ENCODE measurements at places on chromosomes 16 and 17.

- DNase-seq = no peak
These were observed 4.2 kb downstream of the MVD start for GRCh38 chr16:88658714-88659113.

GRCh38 chr16:74723256-74723655 lies 22.6 kb upstream of the MLKL start:
- no peak for DNase-seq

GRCh38 chr17:78555746-78556401 lies 21.3 kb downstream of the DNAH17 start:
- no peak for DNase-seq

DNA sequence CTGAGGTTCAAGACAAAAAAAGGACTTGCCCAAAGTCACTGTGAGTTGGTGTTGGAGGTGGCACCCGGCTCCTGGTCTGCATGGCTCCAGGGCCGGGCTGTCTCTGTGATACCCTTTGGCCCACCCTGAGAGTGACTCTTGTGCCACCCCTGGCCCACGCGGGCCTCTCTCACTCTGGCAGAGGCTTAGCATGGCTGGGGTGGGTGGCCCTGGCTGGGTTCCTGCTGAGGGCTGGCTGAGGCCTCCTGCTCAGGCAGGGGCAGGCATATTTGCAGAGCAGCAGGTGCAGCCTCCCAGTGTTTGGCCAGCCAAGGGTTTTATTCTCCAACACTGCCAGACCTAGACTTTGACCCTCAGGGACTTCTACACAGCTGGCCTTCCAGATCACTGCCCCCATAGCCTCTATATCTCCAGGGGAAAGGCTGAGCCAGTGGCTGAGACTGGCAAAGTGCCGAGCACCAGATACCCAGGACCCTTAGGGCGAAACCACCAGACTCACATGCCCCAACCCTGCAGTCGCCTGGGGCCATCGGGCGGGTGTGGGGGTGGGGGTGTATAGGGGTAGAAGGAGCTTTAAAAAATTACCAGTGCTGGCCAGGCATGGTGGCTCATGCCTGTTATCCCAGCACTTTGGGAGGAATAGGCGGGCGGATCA lies 21.5 kb upstream of the ADGRG1 start:
- DNase-seq = no peak

DNA sequence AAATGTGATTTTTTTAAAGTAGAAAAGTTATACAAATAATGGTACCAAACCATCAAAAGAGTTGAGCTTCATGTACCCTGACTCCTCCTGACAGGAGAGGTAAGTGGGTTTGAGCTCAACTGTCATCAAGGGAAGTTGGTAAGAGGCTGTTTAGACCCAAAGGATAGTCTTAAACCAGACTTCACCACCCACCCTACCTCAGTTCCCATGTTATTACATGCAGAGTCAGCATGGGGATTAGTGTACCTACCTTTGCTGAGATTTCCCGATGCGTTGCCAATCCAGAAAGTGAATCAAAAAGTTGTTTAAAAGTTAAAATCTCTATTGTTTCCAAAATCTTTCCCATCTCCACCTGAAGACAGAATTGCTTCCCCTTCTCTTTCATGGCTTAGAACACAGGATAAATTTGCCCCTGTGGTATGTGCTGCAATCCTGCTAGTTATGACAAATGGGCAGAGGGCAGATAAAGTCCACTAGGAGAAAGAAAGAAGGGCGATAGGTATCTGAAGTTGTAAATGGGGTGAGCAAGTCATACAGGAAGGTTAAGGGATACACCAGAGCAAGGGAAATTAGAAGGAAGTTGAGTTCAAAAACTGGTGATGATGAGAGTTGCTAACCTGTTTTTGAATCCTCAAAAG lies 72.8 kb downstream of the NEUROD2 start:
- DNase-seq = no peak

GRCh38 chr16:3609895-3610697 lies 1.3 kb downstream of the SLX4 start:
- no peak for DNase-seq

GRCh38 chr17:77116371-77116860 lies 24.4 kb upstream of the SEC14L1 start:
- no peak for DNase-seq

DNA sequence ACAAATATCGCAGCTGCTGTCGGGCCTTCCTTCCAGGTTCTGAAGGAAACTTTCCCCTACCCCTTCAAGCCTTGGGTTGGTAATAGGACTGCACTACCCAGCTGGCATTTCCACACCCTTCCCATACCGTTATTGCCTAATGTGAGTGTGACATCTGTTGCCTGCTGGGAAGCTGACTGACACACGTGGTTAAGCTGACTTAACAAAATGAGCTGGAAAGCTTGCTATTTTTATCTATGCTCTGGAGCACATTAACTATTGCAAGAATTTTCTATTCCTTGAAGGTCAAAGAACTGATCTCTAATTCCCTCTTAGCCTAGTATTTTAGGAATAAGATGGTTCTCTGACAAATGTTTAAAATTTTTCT lies 79.5 kb downstream of the PMP22 start:
- no peak for DNase-seq

DNA sequence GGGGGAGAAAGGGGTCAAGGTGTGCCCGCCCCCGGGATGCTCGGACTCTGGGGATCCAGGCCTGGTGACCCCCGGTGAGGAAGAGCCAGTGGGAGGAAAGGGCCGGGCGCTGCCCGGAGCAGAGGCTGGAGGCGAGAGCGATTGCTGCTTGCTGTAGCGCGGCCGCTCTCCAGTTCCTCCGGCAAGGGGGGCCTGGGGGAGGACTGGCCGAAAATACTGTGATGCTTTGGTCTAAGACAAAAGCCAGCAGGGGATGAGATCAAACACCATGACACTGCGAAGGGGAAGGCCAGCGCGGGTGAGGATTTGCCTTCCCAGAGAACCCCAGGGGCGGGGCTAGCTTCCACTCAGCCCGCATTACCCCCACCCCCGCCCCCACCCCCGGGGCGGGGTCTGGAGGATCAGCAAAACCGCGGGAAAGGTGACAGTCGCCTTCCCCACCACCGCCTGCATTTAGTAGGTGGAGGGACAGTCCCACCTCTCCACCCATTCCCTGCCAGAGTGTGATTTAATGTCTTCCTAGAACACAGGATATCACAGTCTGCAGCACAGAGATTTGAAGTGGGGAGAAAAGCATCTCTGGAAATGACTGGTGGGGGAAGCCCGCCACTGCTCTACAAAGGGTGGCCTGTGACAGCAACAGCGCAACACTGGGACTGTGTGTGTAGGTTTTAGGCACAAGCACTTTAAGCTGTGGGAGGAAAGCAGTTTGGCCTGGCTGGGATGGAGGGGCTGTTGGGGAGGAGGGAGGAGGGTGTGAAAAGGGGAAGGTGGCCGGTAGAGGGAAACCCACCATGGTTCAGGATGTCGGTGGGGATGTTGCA lies 25.7 kb downstream of the MRC2 start:
- no peak for DNase-seq

DNA sequence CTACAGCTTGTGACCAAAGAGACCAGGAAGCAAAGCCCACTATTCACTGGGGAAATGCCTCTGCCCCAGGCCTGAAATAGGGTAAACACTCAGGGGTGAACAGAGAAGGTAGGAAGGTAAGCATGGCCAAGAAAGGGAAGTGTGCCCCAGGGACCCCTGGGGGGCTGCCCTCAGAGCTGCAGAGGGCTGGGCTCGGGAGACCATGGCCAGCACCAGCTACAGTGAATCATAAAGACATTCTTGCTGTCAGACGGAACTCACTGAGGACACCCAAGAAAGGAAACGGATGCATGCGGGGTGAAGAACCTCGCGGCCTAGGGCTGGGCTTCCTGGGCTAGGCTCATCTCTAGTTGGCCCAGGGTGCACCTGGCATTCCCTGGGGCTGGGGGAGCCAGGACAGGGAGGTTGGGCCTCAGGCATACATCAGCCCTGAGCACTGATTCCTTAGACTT lies 9.6 kb downstream of the HIC1 start:
- DNase-seq = no peak

DNA sequence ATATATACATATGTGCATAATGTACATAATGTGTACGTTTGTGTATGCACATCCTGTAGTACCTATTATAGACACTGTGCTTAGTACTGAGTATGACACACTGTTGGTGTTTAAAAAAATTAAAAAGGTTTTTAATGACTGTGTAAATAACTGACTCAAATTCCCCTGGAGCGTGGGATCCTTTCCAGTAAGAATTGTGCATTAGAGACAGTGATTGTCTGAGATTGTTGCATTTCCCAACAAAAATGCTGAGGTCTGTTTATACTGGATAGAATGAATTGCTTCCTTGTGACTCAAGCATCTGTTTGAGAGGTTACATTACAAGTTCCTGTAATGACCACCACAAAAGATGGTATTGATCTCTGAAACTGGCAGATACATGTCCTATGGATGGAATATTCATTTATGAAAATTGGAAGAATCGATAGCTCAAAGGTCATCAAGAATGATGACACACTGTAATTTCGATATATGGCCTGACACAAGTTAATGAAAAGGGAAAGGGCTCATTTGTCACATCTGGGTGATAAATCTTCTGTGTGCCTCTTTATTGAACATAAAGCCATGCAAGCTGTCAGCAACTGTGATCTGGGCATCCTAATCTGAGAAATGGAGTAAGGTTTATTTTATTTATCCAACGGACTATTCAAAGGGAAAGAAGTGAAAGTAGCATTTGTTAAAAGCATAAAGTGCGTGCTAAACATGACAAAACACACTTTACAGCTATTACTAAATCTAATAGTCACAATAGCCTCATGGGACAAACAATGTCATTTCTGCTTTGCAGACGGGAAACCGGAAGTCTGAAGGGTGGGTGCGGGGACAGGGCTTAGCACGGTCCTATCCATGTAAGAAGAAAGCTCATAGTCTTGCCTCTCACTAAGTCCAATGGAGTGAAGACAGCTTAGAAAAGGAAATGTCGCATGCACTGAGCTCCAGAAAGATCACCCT lies 228.8 kb downstream of the CDH11 start:
- DNase-seq = no peak

DNA sequence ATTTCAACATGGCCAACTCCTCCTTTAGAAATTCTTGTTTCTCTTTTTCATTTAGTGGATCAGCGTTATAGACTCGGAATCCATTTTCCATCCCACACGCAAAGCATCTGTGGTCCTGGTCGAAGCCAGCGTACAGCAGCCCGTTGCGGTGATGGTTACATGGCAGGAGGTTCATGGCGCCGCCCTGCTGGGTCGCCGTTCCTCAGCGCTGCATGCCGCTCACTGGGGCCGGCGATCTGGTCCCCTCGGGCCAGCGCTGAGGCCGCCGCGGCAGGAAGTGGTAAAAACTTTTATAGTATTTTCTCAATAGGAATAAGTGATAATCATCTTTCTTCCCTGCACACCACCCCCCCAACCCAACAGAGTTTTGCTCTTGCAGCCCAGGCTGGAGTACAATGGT lies 29.9 kb upstream of the RHOT1 start:
- no peak for DNase-seq

DNA sequence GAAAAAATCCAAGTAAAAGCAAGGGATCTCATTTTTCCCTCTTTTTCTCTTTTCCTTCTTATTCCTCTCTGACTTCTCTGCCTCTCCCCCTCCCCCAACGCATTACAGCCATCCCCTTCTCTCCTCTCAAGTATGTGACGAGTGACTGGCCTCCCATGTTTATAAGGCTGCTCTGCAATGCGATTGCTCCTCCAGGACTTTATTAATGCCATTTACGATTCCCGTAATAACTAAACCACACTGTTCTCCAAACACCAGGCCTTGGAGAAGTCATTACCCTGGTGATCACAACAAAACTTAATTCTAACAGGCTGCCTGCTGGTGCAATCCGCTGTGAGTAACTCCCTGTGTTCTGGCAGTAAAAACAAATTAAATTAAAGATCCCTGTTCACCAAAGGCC lies 88.8 kb downstream of the HS3ST3B1 start:
- no peak for DNase-seq

DNA sequence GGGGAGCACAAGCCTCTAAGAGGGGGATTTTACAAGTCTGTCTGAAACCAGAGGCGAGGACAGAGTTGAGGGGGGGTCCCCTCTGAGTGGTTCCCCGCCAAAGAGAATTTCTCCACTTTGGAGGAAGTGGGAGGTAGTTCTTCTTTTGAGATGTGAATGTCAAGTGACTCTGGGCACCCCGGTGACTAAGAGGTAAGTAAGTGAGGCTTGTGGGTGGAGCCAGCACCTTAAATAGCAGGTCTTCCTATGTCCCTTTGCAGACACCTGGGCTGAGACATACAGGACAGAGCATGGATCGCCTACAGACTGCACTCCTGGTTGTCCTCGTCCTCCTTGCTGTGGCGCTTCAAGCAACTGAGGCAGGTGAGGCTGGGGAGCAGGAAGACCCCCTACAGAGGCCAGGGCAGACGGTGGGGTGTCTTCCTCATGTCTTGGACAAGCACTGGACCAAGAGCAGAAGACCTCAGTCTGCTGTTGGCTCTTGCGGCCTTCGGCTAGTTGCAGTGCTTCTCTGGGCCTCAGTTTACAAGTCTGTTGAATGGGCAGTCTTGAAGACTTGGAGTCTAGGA lies at the start of gene CCL22:
Gene CCL22 (plus strand): TSS at position 257 of the 569 bp plus-strand sequence. CDS start 34 bp downstream, at position 291.
- no peak for DNase-seq

DNA sequence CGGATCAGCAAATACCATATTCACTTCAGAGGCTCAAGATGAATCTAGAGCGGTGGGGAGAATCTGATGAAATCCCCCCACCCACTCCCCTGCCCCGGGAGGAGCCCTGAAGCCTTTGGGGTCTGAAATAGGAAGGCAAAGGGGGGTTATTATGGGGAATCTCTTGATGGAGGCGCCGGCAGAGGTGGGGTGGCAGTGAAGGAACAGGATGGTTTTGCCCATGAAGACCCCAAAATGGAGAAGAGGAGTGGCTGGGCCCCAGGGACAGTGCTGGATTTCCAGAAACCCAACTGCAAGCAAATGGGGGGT lies 637 bp downstream of the WNT3 start:
- DNase-seq = no peak

GRCh38 chr17:28367641-28368305 lies 2.3 kb downstream of the VTN start:
- no peak for DNase-seq

DNA sequence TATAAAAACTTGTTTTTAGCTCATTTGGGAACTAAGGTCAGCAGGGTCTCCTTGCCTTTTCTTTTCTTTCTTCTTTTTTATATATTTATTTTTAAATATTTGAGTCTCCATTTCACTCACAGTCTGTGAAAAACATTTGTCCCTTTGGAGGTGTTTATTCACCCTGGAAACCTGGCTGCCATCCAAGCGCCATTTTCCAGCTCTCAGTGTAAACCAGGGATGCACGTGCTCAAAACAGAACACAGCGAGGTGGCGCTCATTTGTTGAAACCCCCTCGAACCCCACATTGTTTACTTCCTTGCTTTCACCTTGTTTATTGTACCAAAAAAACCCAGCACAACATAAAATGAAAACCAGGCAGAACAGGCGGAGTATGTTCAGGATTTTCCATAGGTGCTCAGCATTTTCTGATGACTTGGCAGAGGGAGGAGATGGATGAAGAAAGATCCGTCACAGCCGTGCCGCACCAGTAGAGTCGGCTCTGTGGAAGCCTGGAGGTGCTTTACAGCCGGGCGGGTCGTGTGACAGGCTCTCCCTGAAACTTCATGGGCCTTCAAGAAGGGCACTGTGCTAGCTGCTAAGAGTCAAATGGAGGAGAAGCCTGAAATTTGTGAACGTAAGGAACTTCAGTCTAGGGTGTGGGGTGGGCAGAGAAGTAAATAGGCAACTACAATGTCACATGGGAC lies 284.4 kb downstream of the FOXL1 start:
- no peak for DNase-seq

Measured in iPS DF 19.7 (cell line).